Cardiac muscle cell (in vitro differentiated cells and primary cell): ENCODE measurements at places on chromosomes 1 and 21. TPM values are rescaled to one million over a fixed set of nuclear protein-coding genes. Genes with fewer than 3 reads are reported as not detected.

GRCh38 chr1:217449370-217449769, 181.5 kb downstream of the GPATCH2 start:
- DNase-seq = no peak
- H3K4me3 ChIP-seq = no peak overlapping the region
- H3K4me1 ChIP-seq = peaks cover 28% of the 10 kb centered on the region
- no peak overlapping the region for H3K27ac ChIP-seq

Gene TMEM82
- total RNA-seq = 0.51 TPM in 1 of 2 replicates, not detected in the other

- no peak overlapping the region for H3K27ac ChIP-seq
- H3K4me3 ChIP-seq = no peak overlapping the region
- DNase-seq = no peak
Measured at GRCh38 chr1:226491093-226491850, 57.3 kb upstream of the STUM start.

DNA sequence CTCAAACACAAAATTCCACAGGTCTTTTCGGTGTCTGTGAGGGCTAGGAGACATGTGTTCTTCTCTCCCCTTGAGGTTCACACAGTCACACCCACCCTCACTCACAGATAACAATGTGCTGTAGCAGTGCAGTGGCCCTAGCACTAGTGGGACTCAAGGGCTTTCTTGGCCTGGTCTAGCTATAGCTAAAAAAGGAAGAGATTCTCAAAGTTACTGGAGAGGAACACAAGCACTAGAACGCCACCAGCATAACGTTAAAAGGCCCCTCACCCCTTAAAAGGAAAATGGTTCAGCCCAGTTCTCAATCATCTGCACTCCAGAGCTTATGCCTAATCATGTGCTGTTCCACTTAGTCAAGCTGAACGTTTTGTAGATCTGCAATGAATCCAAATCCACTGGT, 39.5 kb downstream of the RGS8 start:
- no peak overlapping the region for H3K27ac ChIP-seq
- no peaks in the 10 kb centered on the region for H3K4me1 ChIP-seq
- no peak for DNase-seq
- H3K27me3 ChIP-seq = no peaks in the 10 kb centered on the region
- no peak overlapping the region for H3K4me3 ChIP-seq
